ENCODE measurements at places on chromosomes 13 and 19.

GRCh38 chr13:94661406-94661805 is 50.9 kb downstream of the SOX21 start:
- no peak for DNase-seq

DNA sequence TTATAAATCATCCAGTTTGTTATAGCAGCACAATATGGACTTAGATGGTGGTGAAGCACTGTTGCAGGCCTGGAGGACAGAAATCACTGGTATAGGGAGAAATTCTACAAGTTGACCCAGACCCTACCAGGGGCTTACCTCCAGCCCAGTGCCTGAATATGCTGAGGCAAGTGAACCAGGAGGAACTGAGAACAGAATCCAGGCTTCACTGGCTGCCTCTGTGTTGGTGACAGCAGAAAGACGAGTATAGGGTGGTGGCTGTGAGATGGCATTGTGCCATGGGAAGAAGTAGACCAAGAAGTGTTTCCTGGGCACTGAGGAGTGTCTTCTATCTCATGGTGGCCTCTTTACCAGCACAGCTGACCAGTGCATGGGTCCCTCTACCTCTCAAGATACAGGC is 15.9 kb upstream of the EID2 start:
- no peak for DNase-seq

- no peak for DNase-seq
These were observed 10.3 kb downstream of the TRPM4 start for GRCh38 chr19:49167857-49168409.

DNA sequence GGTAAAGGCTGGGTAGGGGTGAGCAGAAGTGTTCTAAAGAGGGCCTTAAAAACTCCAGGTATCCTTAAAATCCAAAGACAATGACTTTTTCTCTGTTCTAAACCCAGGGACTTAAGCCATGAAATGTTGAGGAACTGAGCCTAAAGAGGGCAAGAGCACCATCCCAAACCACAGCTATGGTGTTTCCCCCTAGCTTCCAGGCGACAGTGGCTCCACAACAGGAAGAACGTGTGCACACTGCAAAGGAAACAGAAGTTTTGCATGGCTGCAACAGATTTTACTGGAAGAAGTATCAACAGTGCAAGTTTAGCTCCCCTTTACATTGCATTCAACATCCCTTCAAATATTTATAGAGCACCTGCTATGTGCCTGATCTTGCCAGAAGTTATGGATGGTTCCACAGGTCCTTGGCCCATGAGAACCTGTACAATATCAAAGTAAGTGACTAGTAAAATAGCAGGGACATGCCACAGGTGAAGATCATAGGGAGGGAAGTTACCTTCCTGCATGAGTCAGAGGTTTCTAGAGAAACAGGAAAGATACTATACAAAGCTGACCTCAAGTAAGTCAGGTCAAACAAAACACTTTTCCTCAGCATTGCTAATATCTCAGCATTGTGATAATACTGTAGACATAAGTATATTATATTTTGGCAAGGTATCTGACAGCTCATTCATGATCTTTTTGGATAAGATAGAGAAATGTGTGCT is 8.4 kb upstream of the KCTD12 start:
- no peak for DNase-seq

DNA sequence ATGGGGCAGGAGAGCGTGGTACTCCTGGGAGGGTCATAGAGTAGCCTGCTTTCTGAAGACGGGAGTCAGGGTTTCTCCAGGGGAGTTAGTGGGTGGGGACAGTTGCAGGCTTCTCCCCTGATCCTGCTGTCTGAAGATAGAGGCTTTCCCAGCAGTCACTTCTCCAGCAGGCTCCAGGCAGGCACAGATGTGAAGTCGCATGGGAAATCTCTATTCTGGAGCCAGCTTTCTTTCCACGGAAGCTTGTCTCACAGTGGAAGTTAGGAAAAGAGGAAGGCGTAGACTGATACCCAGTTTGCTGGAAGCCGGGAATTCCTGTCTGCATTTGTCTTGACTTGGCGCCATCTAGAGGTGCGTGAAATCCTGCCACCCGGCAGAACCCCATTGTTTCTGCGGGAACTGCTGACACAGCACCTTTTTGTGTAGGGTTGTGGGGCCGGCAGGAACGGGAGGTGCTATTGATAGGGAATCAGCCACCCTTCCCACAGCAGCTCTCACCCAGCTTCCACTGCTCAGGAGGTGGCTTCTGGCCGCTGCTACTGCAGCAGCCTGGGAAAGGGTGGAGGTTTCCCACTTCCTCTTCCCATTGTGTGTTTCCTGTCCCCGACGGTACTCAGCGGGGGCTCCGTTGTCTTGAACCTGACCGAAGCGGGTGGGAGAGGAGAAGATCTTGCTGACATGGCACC is 28.5 kb upstream of the NPAS1 start:
- peak; percentile 25 for DNase-seq

- DNase-seq = peak; percentile 25
These were observed 5.9 kb downstream of the BORCS8 start for GRCh38 chr19:19185853-19186740.

- no peak for DNase-seq
These were observed 34.4 kb downstream of the DNAJC15 start for GRCh38 chr13:43057653-43058317.
